Effector memory CD4-positive, alpha-beta T cell (primary cell): ENCODE measurements at places on chromosomes 12 and 14.
A peak's percentile ranks its signal among the peaks of the same experiment; 100 is the strongest.

- H3K4me1 ChIP-seq = no peaks in the 10 kb centered on the region
- peaks cover 40% of the 10 kb centered on the region for H3K36me3 ChIP-seq
- H3K27me3 ChIP-seq = no peaks in the 10 kb centered on the region
- no peak overlapping the region for H3K27ac ChIP-seq
- no peak overlapping the region for H3K4me3 ChIP-seq
- peak; percentile 3 for DNase-seq
Measured at GRCh38 chr14:30656190-30656632, 34.1 kb downstream of the SCFD1 start.

- DNase-seq = no peak
- no peaks in the 10 kb centered on the region for H3K36me3 ChIP-seq
- H3K27ac ChIP-seq = no peak overlapping the region
- H3K4me1 ChIP-seq = peaks cover 3% of the 10 kb centered on the region
Measured at GRCh38 chr12:64819816-64820402, 4.5 kb upstream of the TBC1D30 start.

DNA sequence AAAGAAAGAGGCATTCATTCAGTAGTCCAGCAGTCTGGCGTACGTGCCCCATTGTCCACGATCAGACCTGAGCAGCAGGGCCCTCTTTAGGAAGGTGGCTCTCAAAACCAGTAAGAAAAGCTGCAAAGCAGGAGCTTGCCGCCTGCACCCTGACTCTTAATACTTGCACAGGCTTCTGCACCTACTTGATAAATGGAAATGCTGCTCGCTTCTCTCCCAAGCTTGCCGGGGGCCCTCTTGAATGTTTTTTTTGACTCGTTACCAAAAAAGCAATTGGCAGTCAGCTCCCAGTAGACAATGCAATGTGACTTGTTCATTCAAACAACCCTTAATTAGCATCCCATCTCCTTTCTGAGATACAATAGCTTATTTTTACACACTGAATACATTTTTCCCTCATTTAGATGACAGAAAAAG, 27.2 kb upstream of the PTPRB start:
- no peak for DNase-seq
- H3K36me3 ChIP-seq = no peaks in the 10 kb centered on the region
- no peak overlapping the region for H3K27ac ChIP-seq
- no peaks in the 10 kb centered on the region for H3K4me1 ChIP-seq

GRCh38 chr12:98955284-98955683, 310.2 kb downstream of the APAF1 start:
- H3K4me3 ChIP-seq = no peak overlapping the region
- H3K4me1 ChIP-seq = no peaks in the 10 kb centered on the region
- no peaks in the 10 kb centered on the region for H3K36me3 ChIP-seq
- H3K27ac ChIP-seq = no peak overlapping the region
- no peak for DNase-seq

DNA sequence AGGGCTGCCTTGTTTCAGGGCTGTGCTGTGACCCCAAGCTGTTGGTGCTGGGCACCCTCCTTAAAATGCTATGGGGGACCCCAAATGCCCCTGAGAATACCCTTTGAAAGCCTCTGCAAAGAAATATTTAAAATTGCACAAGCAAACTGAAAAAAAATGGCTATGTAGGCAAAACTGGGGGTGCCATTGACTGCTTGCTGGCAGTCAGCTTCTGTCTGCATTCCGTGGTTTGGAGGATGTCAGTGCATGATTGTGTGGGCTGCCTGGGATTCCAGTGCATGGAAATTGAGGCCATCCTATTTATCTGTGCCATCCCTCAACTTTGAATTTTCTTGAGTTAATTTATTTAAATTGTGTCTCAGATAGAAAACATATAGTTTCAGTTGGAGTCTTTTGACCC, 113.7 kb upstream of the RTL1 start:
- no peaks in the 10 kb centered on the region for H3K4me1 ChIP-seq
- no peak overlapping the region for H3K27ac ChIP-seq
- H3K27me3 ChIP-seq = no peaks in the 10 kb centered on the region
- H3K4me3 ChIP-seq = no peak overlapping the region

- no peak overlapping the region for H3K27ac ChIP-seq
- no peaks in the 10 kb centered on the region for H3K4me1 ChIP-seq
- no peak overlapping the region for H3K4me3 ChIP-seq
- DNase-seq = no peak
- no peaks in the 10 kb centered on the region for H3K27me3 ChIP-seq
- peaks cover 12% of the 10 kb centered on the region for H3K36me3 ChIP-seq
Measured at GRCh38 chr12:109170324-109170723, 53.9 kb downstream of the ACACB start.

DNA sequence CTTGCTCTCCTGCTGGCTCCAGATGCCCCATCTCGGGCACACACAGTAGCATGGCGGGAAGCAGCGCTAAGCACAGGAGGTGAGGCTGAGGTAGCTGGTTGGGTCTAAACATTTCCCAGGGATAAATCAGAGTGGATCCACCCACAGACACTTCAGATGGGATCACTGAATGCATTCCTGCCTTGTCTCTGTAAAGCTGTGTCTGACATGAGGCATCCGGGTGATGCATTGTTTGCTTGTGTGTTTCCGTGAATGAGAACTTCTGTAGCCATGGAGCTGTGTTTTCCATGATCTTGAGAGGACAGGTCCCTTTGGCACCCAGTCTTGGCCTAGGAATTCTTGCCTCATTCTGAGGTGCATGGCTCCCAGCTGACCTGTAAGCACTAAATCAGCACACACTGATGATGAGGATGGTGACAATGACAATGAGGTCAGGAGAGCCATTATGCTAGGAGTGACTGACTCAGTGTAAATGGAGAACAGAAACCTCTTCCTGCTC, 6.7 kb upstream of the KRT75 start:
- no peaks in the 10 kb centered on the region for H3K36me3 ChIP-seq
- H3K4me3 ChIP-seq = no peak overlapping the region
- no peaks in the 10 kb centered on the region for H3K27me3 ChIP-seq
- no peak overlapping the region for H3K27ac ChIP-seq
- H3K4me1 ChIP-seq = no peaks in the 10 kb centered on the region
- DNase-seq = no peak

DNA sequence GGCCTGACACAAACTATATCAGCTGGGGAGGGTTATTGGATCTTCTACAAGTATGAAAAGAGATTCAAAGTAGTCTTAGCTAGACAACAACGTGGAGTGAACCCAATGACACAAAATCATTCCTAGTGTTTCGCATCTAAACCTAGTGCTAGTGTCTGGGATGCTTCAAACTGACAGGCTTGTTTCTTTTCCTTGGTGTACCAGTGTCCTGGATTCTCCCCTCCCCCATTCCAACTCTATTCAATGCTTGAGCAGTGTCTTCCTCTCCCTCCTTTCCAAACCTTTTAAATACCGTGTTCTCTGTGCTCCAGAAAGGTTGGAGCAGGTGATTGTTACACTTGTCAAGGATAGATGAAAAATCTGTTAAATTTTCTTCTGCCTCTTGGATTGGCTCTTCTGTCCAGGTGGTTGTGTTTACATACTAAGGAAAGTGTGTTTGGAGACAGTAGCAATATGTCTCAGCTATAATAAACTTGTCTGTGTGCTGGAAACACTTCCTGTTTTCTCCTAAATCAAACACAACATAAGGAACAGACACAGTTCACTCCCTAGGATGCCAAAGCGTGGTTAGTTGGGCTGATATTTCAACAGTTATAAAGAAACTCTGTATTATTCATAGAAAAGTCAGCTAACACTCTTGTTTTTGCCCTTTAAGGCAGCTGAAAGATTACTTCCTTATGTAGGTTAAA, 14.4 kb upstream of the GUCY2C start:
- DNase-seq = no peak
- no peak overlapping the region for H3K4me3 ChIP-seq
- H3K36me3 ChIP-seq = no peaks in the 10 kb centered on the region
- H3K27me3 ChIP-seq = no peaks in the 10 kb centered on the region
- no peak overlapping the region for H3K27ac ChIP-seq

DNA sequence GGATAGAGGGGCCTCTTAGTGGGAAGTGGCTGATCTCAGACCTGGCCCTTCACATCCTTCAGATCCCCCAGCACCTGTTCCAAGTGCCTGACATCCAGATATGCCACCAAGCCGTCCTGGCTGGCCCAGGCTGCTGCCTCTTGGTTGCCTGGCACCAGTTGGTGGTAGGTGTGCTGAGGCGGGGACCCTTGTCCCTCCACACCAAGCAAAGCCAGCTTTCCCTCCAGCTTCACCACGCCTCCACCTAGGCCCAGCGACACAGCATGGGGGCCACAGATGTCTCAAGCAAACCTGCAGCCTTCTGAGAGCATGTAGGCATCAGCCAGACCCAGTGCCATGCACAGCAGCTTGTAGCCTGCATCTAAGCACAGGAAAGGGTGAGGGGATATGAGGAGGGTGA, 3.5 kb upstream of the CD63 start:
- no peak overlapping the region for H3K4me3 ChIP-seq
- no peak overlapping the region for H3K27ac ChIP-seq
- H3K27me3 ChIP-seq = no peaks in the 10 kb centered on the region

GRCh38 chr12:76206677-76207072, 122.2 kb upstream of the NAP1L1 start:
- no peak for DNase-seq
- no peaks in the 10 kb centered on the region for H3K27me3 ChIP-seq
- H3K27ac ChIP-seq = no peak overlapping the region
- no peaks in the 10 kb centered on the region for H3K4me1 ChIP-seq
- no peak overlapping the region for H3K4me3 ChIP-seq
- no peaks in the 10 kb centered on the region for H3K36me3 ChIP-seq

GRCh38 chr14:67269298-67270060, 28.2 kb downstream of the PALS1 start:
- H3K36me3 ChIP-seq = peaks cover 6% of the 10 kb centered on the region
- no peak overlapping the region for H3K4me3 ChIP-seq
- DNase-seq = no peak
- no peak overlapping the region for H3K27ac ChIP-seq
- H3K4me1 ChIP-seq = no peaks in the 10 kb centered on the region
- H3K27me3 ChIP-seq = no peaks in the 10 kb centered on the region

DNA sequence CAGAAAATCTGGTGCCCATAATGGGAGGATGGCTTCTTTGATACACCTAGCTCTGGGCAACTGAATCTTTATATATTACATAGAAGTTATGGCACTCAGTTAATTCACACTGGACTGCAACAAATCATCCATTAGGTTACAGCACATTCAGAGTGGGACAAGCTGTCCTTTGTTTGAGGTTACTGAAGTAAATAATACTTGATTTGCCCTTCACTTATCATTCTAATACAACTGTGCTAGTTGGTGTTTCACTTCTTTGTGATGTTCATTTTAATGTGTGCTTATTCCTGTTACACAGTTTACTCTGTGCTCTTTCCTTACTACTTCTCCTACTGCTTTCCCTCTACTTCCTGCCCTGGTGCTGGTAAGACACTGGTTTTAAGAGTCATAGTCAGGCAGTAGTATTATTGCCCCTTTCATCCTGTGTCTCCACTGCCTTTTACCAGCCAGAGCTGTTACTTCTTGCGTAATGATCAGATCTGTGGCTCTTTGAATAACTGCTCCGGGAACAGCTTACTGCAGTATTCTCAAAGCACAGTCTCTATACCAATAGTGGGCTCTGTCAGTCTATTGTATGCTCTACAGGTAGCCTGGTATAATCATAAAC, 36.4 kb upstream of the GXYLT1 start:
- no peak for DNase-seq
- peaks cover 5% of the 10 kb centered on the region for H3K36me3 ChIP-seq
- no peaks in the 10 kb centered on the region for H3K27me3 ChIP-seq
- no peaks in the 10 kb centered on the region for H3K4me1 ChIP-seq
- no peak overlapping the region for H3K27ac ChIP-seq
- no peak overlapping the region for H3K4me3 ChIP-seq

- no peaks in the 10 kb centered on the region for H3K36me3 ChIP-seq
- no peaks in the 10 kb centered on the region for H3K27me3 ChIP-seq
- no peak for DNase-seq
- no peak overlapping the region for H3K4me3 ChIP-seq
- H3K27ac ChIP-seq = no peak overlapping the region
Measured at GRCh38 chr12:62774794-62775193, 160.2 kb downstream of the PPM1H start.

- H3K27me3 ChIP-seq = no peaks in the 10 kb centered on the region
- H3K4me3 ChIP-seq = no peak overlapping the region
- H3K36me3 ChIP-seq = no peaks in the 10 kb centered on the region
- H3K4me1 ChIP-seq = no peaks in the 10 kb centered on the region
- DNase-seq = no peak
Measured at GRCh38 chr14:66111891-66112290, 374.3 kb upstream of the CCDC196 start.

GRCh38 chr14:79586989-79587598, 624.2 kb downstream of the DIO2 start:
- no peak overlapping the region for H3K27ac ChIP-seq
- DNase-seq = no peak
- H3K36me3 ChIP-seq = no peaks in the 10 kb centered on the region
- no peak overlapping the region for H3K4me3 ChIP-seq
- H3K4me1 ChIP-seq = no peaks in the 10 kb centered on the region

GRCh38 chr12:95532851-95533250, 18.4 kb downstream of the USP44 start:
- no peak overlapping the region for H3K4me3 ChIP-seq
- no peak overlapping the region for H3K27ac ChIP-seq
- H3K36me3 ChIP-seq = no peaks in the 10 kb centered on the region

DNA sequence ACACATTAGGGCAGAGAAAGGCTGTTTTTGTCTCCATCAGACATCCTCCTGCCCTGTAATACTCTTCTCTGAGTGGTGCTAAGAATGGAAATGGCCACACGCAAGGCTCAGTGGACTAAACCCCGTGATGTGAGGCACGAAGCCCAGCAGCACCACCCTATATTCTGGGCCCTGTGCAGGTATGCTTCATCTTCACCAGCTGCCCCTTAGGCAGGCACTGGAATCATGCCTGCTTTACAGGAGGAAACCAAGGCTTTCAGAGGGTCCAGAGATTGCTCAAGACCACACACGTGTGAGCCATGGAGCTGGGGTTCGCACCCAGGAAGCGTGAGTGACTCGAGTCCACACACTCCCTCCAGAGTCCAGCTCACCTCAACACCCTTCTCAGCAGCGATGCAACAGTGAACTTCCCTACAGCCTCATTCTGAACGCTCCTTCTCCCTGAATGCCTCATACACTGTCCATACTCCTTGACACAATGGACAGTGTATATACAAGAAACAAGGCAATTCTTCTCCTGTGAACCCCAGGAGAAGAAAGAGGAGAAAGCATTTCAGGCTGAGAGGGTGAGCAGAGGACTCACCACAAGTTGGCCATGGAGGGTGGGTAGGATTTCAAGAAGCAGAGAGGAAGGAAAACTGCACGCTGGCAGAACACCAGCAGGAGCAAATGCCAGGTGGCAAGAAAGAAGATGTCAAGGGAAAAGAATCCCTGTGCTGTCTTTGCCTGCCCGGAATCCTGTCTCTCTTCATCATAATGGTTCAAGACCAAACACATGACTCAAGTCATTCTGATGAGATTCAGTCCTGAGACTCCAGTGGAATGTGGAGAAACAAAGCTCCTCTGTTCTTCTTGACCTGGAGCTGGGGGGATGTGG, 39.1 kb downstream of the NT5DC3 start:
- no peak overlapping the region for H3K4me3 ChIP-seq
- DNase-seq = no peak
- no peak overlapping the region for H3K27ac ChIP-seq
- H3K4me1 ChIP-seq = no peaks in the 10 kb centered on the region
- no peaks in the 10 kb centered on the region for H3K36me3 ChIP-seq
- no peaks in the 10 kb centered on the region for H3K27me3 ChIP-seq
